ENCODE measurements at places on chromosomes 7 and 10.
A peak's percentile ranks its signal among the peaks of the same experiment; 100 is the strongest.

GRCh38 chr7:102432442-102433218 lies 745 bp upstream of the ORAI2 start:
- no peak for DNase-seq

GRCh38 chr7:158842486-158842885 lies 13.2 kb upstream of the ESYT2 start:
- DNase-seq: no peak

DNA sequence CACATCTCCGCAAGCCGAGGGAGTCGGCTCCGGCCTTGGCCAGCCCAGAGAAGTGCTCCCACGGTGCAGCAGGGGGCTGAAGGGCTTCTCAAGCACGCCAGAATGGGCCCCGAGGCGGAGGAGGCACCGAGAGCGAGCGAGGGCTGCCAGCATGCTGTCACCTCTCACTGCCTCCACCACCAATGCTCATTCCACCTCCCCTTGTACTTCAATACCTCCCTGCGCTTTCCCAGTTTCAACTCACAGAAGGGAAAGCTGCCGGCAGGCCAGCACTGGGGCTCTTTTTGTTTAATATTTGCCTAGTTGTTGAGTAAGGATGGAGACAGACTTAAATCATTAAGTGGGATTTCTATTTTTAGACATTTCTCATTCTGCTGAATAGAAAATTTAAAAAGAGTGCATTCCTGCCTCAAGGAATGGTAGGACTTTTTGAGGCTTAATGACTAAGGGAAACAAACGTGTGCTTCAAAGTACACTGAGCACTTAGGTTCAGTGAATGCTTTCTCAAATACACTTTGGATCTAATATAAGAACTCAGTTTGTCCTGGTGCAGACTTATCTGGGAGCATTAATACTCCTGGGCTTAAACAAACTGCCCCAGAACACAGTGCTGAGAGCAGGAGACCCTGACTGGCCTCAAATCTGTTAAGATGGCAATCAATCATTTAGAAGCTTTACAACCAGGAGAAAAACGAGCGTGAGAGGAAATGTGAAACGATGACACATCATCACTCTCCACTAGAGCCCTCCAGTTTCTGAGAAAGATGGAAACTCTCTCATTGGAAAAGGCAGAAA lies 131.2 kb downstream of the RALA start:
- no peak for DNase-seq

- peak; percentile 48 for DNase-seq
Measured at GRCh38 chr7:37342688-37343471, 105.8 kb downstream of the ELMO1 start.

- no peak for DNase-seq
Measured at GRCh38 chr7:80916770-80917741, 1.8 kb downstream of the SEMA3C start.

DNA sequence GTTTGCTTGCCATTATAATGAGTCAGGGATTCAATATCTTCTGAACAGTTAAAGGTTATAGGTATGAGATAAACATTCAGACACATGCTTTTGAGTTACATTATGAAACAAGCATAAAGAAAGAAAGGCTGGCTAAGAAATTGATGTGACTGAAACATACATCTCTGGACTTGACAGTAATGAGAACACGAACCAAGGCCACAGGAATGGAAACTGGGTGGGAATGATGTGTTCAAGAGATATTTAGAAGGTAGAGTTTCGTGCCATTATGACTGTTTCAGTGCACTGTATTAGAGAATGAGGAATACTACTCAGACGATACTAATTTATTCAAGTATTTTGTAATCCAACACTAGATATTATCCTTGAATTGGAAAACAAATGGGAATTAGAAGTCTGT lies 332.1 kb upstream of the MAGI2 start:
- DNase-seq: no peak

GRCh38 chr10:30447125-30447799 lies 13.3 kb downstream of the MAP3K8 start:
- DNase-seq: no peak

GRCh38 chr7:25028370-25029021 lies 48.5 kb upstream of the OSBPL3 start:
- DNase-seq: no peak

DNA sequence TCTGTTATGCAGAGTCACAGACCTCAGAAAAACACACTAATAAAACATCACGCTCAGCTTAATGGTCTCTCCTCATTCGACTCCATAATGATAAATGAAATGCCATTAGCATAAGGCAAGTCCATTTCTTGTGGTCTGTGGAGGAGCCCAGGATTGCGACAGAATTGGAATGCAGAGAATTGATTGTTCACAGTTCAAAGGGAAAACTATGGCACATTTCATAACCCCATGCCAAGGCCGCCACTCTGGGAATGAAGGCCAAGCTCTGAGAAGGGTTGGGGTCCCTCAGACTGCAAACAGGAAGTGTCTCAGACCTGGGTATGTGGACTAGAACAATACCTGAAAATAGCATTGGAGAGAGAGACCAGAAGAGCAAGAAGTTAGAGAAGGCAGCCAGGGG lies 398.9 kb downstream of the ADRA2A start:
- DNase-seq: no peak

DNA sequence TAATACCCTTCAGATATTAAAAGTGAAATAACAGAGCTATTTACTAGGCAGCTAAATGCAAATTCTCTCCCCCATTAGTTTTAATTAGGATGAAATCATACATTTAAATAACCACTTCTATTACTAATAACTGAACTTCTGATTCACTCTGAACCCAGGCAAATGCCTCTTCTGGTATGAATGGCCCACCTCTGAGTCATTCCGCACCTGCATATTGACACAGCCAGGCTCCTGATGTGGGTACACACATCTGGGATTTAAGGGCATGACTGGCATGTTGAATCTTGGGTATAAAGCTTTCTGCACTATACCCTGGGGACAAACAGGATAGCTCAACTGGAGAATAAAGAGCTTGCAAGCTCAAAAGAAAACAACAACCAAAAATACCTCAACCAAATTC lies 140.9 kb downstream of the AUTS2 start:
- peak; percentile 36 for DNase-seq

DNA sequence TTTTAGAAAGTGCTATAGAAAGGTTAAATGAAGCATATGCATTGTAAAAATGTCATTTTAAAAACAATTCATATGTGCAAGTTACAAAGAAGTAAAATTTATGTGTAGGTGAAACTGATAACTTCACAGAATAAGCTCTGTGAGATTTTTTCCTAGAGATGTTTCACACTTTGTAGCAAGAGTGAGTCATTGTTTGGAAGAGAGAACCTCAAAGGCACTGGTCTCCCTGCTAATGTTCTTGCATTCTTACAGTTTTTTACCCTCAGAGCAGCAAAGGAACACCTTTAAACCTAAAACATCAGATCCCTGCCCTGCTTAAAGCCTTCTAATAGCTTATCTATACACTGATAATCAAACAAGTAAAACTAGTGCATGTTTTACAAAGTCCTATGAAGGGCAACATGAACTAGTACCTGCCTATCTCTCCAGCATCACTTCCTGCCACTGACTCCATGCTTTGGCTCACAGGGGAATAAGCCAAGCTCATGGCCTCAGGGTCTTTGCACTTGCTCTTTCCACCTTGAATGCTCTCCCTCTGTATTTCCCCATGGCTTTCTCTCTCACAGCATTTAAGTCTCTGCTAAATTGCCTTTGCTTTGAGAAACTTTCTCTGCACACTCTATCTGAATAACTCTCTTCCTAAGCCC lies 997.0 kb downstream of the GATA3 start:
- DNase-seq: no peak

GRCh38 chr10:132892004-132892403 lies 50.4 kb downstream of the CFAP46 start:
- DNase-seq: no peak

DNA sequence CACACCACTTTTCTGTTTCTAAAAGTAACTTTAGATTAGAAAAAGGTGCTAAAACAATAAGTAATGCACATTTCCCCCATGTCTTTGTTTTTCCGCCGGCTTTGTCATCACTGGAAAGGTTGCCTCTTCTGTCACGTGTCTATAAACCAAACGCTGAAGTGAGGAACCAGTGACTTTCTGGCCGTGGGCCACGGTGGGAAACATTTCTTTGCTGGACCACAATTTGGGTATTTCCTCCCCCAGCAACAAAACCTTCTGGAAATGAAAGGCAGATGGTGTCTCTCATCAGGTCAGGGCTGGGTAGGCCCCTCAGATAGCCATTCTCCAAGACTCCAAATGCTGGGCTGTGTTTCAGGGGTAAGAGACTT lies 174.5 kb downstream of the SH3PXD2A start:
- DNase-seq: no peak

GRCh38 chr7:123522066-123522465 lies 12.3 kb downstream of the IQUB start:
- no peak for DNase-seq

DNA sequence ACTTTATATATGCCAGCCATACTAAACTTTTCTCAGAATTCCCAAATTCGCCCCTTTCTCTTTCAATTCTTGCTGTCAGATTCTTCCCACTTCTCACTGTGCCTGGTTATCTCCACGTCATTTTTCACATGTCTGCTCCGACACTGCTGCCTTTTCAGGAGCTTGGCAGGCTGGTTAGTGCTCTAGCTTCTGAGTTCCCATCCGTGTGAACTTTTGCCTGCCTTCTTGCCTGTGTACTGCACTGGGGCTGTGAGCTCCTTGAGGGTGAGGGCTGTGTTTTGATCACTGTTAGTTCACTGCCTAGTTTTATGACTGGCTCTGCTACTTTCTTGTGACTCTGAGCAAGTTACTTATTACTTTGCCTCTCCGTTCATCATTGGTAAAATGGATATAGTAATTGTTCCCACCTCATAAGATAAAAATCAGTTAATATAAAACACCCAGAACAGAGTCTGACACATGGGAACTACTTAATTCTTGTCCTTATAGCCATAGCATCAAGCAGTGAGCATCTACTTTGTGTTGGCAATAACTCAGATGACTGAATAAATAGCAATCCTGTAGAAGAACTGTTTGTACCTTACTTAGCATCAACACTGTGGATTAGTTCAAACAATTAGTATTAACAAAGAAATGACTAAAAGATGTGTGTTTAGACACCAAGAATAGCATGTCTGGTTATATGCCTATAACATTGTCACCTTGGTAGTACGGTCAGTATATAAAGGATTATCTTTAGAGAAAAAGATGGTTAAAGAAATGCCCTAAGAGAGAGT lies 5.5 kb downstream of the GSTO1 start:
- DNase-seq: no peak

DNA sequence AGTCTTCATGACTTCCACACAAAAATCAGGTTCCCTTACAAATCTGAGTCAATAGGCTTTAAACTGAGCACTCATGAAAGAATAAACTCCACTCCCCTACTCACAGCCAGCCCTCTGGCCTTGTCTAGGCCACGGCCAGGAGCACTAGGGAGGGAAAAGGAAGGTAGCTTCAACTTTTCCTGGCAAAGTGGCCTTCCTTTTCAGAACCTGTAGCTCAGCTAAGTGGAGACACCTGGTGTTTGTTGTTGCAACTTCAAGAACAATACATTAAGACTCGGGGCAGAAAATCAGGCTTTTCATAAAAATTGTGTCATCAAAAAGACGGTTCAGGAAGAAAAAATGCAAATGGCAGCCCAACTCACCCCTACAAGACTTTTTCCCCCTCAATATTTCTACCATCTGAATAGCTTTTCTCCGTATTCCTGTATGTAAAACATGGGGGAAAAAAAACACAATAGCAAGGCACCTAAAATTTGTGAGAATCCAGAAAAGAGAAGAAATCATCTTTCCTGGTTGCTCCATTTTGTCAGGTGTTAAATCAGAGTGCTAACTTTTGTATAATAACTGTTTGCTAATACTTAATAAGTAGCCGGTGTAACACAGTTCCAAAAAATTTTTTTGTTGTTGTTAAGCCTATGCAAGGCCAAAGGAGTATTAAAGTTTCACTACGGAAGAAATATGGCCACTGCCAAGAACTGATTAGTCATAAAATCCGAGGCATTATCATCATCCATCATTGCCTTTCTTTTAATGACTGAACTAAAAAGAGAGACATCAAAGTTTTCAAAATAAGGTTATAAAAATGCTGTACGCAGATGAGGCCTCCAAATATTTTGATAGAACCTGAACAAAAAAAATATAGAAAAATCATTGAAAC lies 66.2 kb upstream of the ARID5B start:
- DNase-seq: no peak

- DNase-seq: no peak
Measured at GRCh38 chr10:79123547-79123963, 54.8 kb downstream of the ZMIZ1 start.

DNA sequence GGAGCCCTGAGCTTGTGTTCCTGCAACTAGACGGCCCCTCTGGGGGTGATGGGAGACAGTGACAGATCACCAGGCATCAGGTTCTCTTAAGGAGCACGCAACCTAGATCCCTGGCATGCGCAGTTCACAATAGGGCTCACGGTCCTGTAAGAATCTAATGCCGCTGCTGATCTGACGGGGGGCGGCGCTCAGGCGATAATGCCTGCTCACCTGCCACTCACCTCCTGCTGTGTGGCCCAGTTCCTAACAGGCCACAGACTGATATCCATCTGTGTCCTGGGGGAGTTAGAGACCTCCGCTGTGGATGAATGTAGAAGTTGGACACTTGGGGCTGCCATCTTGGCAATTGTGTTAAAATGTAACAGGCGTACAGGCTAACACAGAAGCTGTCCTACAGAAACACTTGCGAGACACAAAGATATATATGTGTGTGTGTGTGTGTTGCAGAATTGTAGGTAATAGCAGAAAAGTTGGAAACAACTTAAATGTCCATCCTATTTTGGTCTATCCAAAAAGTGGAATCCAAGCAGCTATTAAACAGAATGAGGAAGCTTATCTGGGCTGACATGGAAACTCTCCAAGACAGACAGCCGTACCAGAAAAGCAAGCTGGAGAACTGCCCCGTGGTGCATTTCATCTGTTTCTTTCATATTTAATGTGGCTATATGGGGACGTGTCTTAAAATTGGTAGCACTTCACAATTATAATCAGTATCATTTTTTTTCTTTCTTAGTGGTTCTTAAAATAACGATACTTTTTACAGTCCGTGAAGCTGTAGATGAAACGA lies 82.8 kb downstream of the MKI67 start:
- no peak for DNase-seq

DNA sequence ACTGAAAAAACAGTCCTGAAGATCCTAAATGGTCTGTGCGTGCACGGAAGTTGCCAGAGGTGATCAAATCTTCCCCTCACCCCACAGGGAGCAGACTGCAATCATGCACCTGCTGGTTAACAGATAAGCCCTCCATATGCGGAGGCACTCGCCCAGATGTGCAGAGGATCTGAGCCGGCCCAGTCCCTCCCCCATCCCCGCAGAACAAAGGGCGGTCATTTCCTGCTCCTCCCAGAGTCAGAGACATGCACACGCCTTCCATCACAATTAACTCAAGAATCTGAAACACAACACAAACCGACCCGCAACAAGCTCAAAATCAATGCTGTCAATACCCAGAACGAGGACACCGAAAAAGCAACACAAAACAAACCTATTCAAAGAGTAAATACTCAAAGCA lies 24.2 kb downstream of the CRTAC1 start:
- DNase-seq: no peak

- no peak for DNase-seq
Measured at GRCh38 chr7:102072636-102073209, 213.9 kb upstream of the SH2B2 start.

- DNase-seq: no peak
Measured at GRCh38 chr7:21346297-21346696, 81.6 kb upstream of the SP4 start.

GRCh38 chr10:49615213-49615612 lies 1.4 kb downstream of the CHAT start:
- DNase-seq: no peak

- no peak for DNase-seq
Measured at GRCh38 chr7:7695111-7695817, 23.1 kb downstream of the RPA3 start.

Data from GM13976 (cell line).